NCI-H1417 treated with DMSO at 0.1 percent for 48 hours (cell line): ENCODE measurements at places on chromosomes 13 and 19.

DNA sequence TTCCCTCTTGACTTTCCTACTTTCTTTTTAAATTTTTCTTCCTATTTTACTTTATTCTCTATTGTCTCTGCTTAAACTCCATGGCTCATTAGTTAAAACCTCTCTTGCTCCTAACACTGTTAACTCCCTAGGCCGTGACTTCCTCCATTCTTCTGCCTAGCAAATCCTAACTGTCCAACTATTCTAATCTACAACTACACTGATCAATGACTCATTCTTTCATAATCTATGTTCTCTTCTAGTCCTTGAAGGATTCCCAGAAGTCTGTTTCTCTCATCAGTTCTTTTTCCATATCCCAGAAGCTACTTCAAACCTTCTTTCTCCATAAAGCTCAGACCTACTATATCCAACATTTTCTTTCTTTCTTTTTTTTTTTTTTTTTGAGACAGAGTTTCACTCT is 66.9 kb downstream of the MICU2 start:
- DNase-seq, result no peak

- DNase-seq, result no peak
These were observed 9.4 kb upstream of the FAM124A start for GRCh38 chr13:51212758-51213157.

DNA sequence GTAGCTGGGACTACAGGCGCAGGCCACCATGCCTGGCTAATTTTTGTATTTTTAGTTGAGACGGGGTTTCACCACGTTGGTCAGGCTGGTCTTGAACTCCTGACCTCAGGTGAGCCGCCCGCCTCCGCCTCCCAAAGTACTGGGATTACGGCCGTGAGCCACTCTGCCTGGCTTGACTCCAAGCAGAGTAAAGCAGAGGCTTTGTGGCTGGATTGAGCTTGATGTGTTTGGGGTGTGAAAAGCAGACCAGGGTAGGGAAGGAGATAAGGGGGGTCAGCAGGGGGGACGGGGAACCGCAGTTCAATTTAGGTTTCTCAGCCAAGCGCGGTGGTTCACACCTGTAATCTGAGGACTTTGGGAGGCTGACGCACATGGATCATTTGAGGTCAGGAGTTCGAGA is 4.2 kb upstream of the CLPP start:
- DNase-seq, result no peak

- DNase-seq, result peak; percentile 13
These were observed 18.8 kb downstream of the PDCD5 start for GRCh38 chr19:32599736-32600157.

DNA sequence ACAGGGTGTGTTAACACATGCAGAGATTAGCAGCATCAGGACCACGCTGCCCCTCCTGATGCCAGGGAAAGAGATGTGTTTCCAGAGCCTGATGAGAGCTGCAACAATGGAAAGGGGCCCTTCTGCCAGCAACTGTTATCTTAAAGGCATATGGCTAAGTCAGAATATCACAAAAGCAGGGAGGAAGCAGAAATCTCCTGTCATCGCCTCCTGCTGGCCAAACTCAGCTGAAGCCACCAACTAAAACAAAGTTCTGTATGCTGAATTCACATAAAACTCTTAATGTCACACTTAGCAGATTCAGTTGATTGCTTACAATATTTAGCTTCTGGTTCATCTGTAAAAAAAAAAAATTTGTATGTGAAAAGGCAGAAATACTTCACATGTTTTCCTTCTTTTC is 178.2 kb downstream of the GPC5 start:
- DNase-seq, result no peak

GRCh38 chr19:52516191-52516590 is 11.3 kb upstream of the ZNF808 start:
- DNase-seq, result no peak
